ENCODE measurements at places on chromosomes 1 and 21.

DNA sequence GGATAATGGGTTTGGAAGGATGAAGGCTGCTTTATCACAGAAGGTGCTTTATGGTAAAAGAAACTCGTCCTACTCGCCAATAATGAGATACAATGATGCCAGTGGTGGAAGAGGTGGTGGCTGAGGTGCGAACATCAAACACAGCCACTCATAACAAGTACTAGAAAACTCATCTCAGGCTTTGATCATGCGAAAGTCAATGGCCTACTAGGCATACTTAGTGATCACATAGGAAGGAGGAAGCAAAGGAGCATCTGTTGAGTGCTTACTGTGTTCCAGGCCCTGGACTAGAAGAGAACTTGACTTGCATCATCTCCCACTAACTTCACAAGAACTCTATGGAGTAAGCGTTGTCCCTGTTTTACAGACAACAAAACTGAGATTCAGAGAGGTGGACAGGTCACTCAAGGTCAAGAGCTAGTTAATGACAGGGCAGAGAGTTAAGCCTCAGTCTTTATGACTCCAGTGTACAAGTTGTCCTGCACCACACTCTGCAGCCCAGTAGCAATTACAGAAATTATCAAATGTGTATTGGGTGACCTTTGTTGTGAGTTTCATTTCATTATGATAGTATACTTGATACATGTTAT is 33.6 kb downstream of the RUNX1 start:
- DNase-seq: no peak

DNA sequence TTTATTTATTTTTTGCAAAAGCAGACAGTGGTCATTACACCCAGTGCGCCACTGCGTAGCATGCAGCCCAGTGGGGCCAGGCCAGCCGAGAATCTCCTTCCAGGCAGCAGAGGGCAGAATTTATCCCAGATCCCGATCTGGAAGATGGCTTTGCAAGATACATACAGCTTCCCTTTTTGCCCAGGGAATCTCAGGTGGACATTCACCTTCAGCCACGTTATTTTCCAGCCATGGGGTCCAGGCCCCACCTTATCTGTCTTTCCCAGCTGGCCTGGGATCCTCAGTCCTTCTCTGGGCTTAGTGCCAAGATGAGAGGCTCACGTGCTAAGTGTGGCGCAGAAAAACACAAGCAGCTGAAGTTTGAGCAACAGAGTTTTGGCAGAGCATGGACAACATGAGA is 123.6 kb downstream of the AJAP1 start:
- DNase-seq: no peak

- no peak for DNase-seq
These were observed 65.4 kb downstream of the CEP350 start for GRCh38 chr1:180020017-180020416.

- no peak for DNase-seq
These were observed 121.5 kb downstream of the CLIC6 start for GRCh38 chr21:34790341-34790740.

- no peak for DNase-seq
These were observed 57.7 kb downstream of the RGS7 start for GRCh38 chr1:241299347-241299746.

- no peak for DNase-seq
These were observed 19.6 kb upstream of the TCEA3 start for GRCh38 chr1:23444104-23444533.

DNA sequence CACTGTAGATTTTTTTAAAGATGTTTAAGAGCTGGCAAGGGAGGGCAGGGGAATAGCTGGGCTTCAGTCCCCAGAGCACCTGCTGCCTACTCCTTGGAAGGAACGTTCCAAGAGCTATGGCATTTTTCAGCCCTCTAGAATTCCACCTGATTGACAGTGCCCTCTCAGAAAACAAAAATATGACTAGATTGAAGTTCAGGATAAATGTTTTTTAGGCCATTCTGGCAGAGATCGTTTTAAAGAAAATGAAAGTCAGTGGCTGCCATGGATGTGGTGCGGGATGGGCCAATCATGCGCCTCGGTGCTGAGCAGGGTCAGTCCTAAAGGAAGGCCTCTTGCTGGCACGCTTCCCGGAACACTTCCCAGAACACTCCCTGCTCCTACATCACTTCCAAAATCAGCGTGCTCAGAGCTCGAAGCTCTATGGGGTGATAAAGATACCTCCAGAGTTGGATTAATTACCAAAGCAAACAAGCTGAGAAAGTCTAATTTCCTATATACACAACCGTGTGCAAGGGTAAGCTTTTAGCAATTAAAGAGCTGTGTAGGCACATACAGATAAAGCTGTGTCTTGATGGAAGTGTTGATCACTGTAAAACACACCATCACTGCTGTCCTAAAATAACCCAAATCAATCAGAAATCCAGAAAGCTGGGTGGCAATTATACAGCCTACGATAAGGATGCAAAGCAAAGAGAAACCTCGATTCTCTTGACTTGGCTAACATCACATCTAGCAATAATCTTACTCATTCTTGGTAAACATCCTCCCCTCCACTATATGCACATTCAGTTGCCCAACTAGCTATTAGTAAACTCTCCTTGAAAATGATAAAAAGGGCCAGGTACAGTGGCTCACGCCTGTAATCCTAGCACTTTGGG is 34.6 kb downstream of the TGFBR3 start:
- no peak for DNase-seq

- DNase-seq: no peak
These were observed 118.2 kb upstream of the ADGRL2 start for GRCh38 chr1:81682490-81682889.

- DNase-seq: no peak
These were observed 163.9 kb downstream of the ST6GALNAC5 start for GRCh38 chr1:77031106-77031662.

DNA sequence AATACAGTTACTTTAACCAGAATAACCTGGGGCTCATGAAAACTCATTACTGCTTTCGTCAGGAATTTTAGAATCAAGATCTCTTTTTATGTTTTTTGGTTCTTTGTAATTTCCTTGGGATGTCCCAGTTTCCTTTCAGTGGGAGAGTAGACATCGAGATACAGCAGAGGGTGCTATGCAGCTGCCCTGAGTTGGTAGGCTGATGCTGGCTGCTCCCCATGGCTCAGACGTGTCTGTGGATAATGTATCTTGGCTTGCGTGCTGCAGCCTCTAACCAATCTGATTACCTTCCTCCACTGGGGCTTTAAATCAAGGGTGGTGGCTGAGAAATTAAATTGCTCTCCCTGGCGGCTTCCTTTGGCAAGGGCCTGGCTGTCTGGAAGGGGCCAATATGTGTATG is 253.7 kb downstream of the CACNA1E start:
- DNase-seq: no peak

GRCh38 chr1:153770797-153771196 is 4.4 kb upstream of the SLC27A3 start:
- DNase-seq: no peak

- peak; percentile 41 for DNase-seq
These were observed 83.6 kb upstream of the SLC25A33 start for GRCh38 chr1:9455487-9456234.

DNA sequence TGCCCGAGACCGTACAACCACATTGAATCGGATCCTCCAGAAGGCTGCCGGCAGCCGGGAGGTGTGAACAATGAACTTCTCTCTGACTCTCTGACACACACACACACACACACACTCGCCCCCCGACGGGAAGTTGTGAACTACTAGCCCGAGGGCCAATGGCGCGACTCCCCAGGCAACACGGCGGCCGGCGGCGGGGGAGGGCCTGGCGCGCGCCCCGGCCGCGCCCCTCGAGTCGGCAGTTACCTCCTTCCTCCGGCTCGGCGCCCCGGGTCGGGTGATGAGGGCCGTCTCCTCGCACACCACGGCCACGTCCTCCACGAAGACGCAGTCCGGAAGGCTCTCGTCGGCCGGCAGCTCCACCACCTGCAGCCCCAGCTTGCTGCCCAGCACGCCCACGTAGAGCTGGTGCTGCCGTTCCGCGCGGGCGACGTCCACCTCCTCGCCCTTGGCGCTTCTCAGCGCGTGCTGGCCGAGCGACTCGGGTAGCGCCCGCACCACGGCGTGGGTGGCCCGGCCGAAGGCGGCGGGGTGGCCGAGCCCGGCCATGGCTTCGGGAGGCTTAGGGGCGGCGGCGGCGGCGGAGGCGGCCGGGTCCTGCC is 361 bp downstream of the DDAH1 start:
- DNase-seq: peak; percentile 10

GRCh38 chr1:178768423-178768822 is 43.4 kb downstream of the RALGPS2 start:
- DNase-seq: no peak

DNA sequence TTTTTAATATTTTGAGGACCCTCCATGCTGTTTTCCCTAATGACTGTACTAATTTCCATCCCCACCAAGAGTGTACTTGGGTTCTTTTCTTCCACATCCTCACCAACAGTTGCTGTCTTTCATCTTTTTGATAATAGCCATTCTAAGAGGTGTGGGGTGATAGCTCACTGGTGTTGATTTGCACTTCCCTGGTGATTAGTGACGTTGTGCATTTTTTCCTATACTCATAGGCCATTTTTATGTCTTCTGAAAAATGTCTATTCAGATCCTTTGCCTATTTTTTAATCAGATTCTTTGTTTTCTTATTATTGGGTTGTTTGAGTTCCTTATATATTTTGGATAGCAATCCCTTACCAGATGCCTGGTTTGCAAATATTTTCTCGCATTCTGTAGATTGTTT is 64.2 kb downstream of the FCRL5 start:
- DNase-seq: no peak

GRCh38 chr1:201331166-201331565 is 46.3 kb downstream of the TNNT2 start:
- DNase-seq: no peak

- DNase-seq: no peak
These were observed 624.1 kb upstream of the USP24 start for GRCh38 chr1:55839221-55839620.

GRCh38 chr1:119808972-119809550 is 2.2 kb downstream of the REG4 start:
- DNase-seq: peak; percentile 38

DNA sequence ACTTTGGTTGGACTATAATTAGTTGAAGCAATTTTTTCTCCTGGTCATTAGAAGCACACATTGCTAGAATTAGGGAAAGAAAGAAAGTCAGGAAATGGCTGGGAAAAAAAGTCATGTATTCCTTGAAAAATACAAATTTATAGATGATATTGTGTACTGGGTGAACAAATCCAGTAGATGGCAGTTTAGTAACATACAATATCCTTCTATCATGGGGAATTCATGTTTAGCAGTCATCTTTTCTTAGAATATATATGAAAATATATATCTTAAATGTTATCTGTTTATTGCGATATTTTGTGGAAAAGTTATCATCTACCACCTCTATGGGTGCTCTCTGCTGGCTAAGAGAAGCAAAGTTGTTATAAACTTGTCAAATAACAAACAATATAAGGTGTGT is 13.1 kb upstream of the ZRANB2 start:
- no peak for DNase-seq

- DNase-seq: no peak
These were observed 8.3 kb downstream of the FGGY start for GRCh38 chr1:59305188-59305587.

DNA sequence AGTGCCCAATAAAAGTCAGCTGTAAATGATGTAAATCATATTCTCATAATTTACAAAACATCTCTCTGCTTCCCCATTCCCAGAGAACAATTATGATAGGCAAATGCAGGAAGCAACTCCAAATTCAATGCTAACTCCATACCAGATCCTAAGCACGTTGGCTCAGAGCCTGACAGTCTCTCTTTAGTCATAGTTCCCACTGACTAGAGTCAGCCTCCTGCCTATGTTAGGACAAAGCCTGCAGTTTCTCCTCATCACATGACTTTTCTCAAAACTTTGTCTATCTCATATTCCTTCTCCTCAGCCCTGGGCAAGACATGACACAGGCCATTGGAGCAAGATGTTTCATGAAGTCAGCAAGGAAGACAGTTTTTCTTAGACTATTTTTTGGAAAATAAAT is 101.5 kb upstream of the COL24A1 start:
- no peak for DNase-seq

- DNase-seq: no peak
These were observed 110.1 kb downstream of the FOXD2 start for GRCh38 chr1:47547753-47548573.

- peak; percentile 78 for DNase-seq
These were observed 4.5 kb downstream of the ADARB1 start for GRCh38 chr21:45078877-45079281.

DNA sequence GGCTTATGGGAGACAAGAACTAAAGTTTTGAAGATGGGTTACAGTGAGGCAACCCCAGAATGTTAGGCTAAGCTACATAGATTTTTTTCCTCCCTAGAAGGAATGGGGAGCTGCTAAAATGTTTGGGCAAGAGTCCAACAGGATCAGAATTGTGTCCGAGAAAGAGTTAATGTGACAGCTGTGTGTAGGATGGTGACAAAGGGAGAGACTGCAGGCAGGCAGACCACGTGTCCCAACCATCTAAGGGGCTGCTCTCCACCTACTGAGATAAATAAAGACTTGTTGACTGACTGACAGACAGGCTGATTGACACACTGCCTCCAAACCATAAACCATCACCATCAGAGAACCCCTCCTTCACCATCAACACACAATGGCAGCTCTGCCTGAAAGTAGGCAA is 133.7 kb upstream of the CTTNBP2NL start:
- DNase-seq: no peak

DNA sequence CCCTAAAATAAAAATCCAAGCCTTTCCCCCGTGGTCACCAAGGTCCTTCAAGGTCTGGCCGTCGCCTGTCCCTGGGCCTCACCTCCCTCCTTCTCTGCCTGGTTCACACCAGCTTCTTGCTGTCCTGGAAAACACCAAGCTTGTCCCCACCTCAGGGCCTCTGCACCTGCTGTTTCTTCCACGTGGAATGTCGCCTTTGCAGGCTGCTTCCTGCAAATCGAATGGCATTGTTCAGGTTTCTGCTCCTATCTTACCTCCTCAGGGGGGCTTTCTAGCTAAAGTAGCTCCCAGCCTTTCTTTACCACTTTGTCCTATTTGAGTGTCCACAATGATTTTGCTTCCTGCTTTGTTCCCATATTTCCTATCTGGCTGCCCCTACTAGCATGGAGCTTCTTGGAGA is 3.3 kb upstream of the CASZ1 start:
- DNase-seq: no peak

DNA sequence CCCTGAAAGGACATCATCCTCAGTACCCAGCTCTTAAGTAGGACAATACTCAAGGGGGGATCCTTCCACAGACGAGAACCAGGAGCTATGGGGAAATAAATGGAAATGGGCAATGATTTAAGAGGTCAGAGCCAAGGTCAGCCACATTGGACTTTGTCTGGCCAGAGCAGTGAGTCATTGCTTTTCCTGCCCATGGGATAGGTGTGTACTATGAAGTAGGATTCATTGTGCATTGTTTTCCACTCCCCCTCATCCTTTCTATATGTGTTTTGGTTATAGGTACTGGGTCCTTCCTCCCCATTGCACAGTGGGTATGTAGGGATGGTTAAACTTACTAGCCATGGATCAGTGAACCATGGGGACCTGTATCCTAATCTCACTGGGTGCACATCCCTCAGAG is 328.9 kb upstream of the USP25 start:
- DNase-seq: no peak
